Cardiac fibroblast (primary cell): ENCODE measurements at places on chromosomes 7 and 10.

DNA sequence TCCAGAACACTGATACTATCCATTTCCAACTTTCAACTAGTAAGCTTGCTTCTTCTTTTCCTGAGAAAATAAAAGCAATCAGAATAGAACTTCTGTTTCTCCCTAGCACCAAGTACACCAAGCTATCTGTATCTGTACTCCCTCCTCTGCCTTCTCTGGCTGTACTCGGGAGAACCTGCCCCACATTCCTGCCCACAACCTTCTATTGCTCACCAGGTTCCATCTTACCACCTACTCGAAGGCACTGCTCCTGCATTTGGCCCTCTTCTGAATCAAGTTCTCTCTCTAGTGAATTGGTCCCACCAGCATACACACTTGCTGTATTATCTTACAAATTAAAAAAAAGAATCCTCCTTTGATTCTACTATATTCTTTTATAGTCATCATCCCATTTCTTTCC lies 169.6 kb upstream of the PTN start:
- DNase-seq = no peak

GRCh38 chr10:47374611-47375536 lies 9.2 kb downstream of the ZNF488 start:
- peak; percentile 55 for DNase-seq

GRCh38 chr7:34354899-34355298 lies 303.1 kb upstream of the NPSR1 start:
- DNase-seq = peak; percentile 21

DNA sequence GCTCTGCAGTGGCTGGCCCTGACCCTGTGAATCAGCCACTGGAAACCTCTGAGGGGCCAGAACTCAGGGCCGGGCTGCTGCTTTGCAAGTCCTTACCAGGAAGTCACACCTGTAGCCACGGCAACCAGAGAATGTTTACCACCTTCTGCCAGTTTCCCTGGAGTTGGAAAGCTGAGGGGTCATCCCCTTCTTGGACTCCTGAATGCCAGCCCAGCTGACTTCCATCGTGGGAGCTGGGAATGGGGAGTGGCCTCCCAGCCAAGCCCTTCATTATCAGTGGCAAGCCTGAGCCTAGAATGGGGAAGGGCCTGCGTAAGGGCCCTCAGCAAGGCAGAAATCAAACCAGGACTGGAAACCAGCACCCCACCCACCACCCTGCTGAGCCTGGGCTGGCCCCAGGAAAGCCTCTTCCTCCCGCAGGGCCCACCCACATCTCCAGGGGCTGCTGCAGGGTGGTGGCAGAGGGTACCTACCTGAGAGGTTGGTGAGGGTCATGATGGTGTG lies 6.5 kb upstream of the CRHR2 start:
- peak; percentile 39 for DNase-seq

- no peak for DNase-seq
Observed at GRCh38 chr10:66368146-66368545, 557.7 kb upstream of the LRRTM3 start.

- DNase-seq = peak; percentile 63
Observed at GRCh38 chr7:123770378-123770777, 21.6 kb upstream of the WASL start.

DNA sequence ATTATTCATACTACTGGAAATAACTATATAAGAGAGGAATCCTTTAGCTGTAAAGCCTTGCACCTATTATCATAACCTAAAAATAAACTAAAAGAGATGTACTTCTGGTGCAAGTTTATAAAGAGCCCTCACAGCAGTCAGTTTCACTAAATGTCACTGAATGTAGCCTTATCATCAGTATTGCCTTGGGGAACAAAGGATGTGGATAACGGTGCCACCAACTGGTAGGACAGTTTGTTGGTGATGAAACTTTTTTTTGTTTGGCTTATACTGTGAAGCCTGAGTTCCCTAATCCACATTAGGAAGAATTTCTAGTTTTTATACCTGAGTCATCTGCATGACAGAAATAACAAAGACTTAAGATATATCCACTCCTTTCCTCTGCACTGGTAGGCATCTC lies 117.9 kb upstream of the COL1A2 start:
- peak; percentile 67 for DNase-seq

DNA sequence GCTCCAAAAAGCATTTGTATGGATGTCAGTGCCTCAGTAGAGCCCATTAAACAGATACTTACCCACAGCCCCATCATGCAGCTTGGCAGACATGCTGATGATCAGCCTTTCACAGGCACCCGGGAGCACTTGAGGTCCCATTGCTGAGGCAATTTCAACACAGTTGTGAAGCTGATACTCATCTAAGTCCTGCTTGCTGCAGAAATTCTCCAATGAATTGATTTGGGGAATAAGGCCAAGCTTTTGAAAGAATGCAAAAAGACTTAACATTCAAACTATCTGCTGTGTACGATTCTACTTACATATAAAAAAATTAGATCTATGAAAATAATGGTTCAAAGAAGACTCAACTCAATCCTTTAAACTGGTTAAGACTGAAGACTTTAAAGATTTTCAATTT lies 60.5 kb downstream of the LAMB4 start:
- no peak for DNase-seq

- no peak for DNase-seq
Observed at GRCh38 chr10:20984662-20985061, 87.6 kb upstream of the NEBL start.

DNA sequence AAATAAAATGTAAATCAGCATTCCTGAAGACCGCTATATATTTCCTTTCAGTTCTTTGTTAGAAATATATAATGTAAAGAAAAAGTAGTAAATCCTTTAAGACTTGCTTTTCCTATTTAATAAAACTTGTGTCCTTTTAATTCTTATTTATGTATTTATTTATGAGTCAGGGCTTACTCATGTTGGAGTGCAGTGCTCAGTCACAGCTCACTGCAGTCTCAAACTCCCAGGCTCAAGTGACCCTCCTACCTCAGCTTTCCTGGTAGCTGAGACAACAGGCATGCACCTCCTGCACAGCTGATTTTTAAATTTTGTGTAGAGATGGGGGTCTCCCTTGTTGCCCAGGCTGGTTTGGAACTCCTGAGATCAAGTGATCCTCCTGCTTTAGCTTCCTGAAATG lies 724.5 kb downstream of the ANKRD7 start:
- DNase-seq = peak; percentile 12

- DNase-seq = no peak
Observed at GRCh38 chr7:139115104-139115503, 5.6 kb upstream of the ZC3HAV1 start.

GRCh38 chr7:19369806-19370205 lies 224.6 kb upstream of the FERD3L start:
- no peak for DNase-seq

DNA sequence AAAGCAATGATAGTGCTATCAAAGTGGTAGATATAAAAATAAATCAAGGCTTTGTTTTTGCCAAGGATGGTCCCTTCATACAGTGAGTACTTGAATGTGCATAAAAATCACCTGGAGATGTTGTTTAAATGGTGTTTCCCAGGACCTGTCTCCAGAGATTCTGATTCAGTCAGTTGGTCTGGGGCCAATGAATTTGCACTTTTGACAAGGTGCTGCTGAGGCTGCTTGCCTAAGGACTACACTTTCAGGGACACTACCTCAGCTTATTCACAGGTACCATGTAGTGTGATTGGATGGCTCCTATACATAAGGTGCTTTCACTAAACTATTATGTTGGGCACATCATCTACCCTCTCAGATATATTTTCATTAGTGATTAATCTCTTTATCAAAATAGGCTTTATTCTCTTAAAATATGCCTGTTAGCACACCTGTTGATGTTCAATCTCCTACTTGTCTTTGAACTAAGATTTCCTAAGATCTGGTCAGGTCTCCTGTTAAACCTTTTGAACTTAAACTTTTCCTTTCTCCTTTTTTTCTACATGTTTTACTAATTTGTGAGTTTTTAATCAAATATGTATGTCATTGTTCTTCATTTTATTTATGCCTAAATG lies 24.3 kb downstream of the CAPZA2 start:
- no peak for DNase-seq

DNA sequence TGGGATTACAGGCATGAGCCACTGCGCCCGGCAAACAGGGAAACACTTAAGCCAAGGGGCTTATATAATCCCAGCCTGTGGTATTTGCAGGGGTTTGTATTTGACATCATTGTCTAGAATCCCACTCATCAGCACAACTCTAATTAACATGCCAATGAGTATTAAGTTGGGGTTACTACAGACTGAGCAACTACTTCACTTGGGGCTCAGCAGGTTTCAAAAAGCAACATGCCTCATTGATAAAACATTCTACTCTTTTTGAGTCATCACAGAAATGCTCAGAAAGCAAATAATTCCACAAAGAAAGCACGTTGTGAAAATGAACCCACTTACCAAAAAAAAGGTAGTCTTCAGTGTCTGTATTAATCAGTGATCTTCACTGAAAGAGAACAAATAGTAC lies 236.9 kb upstream of the CELF2 start:
- DNase-seq = no peak

- DNase-seq = peak; percentile 6
Observed at GRCh38 chr7:132666071-132666773, 90.0 kb upstream of the PLXNA4 start.

GRCh38 chr7:25031007-25031406 lies 51.0 kb upstream of the OSBPL3 start:
- no peak for DNase-seq

- DNase-seq = no peak
Observed at GRCh38 chr10:70477661-70478162, 855 bp upstream of the PALD1 start.

DNA sequence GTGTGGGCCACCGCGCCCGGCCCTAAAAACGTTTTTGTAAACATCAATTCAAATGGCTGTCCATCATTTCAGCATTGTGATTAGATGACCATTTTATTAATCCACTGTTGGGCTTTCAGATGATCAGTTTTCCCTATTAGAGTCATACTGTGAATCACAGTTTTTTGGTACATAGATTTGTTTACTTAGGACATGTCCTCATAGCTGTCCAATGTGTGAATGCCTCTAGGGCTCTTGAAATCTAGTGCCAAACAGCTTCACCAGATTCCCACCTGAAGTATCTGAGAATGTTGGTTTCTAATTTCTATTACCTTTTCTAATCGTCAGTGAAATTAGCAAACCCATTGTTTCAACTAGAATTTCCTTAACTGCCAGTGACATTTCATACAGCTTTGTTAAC lies 66.8 kb downstream of the UPF2 start:
- peak; percentile 5 for DNase-seq

GRCh38 chr7:153858355-153858754 lies 193.8 kb upstream of the DPP6 start:
- no peak for DNase-seq

DNA sequence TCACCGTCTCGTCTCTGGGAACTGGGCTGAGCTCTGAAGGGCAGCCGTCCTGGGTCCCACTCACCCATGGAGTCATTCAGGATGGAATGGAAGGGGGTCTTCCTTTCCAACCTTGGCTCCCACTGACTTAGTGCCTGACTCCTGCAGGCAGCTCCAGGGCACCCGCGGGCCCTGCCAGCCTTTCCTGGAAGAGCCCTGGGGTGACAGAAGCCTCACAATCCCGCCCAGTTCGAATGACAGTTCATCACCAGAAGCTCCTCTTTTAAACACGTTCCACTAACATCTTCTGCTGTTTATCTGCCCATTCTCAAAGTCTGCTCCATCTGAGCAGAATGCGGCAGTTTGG lies 110.6 kb downstream of the TNS3 start:
- DNase-seq = no peak

GRCh38 chr7:111883241-111883640 lies 320.9 kb upstream of the IMMP2L start:
- no peak for DNase-seq

- DNase-seq = peak; percentile 38
Observed at GRCh38 chr7:11373546-11374142, 400.0 kb downstream of the PHF14 start.

DNA sequence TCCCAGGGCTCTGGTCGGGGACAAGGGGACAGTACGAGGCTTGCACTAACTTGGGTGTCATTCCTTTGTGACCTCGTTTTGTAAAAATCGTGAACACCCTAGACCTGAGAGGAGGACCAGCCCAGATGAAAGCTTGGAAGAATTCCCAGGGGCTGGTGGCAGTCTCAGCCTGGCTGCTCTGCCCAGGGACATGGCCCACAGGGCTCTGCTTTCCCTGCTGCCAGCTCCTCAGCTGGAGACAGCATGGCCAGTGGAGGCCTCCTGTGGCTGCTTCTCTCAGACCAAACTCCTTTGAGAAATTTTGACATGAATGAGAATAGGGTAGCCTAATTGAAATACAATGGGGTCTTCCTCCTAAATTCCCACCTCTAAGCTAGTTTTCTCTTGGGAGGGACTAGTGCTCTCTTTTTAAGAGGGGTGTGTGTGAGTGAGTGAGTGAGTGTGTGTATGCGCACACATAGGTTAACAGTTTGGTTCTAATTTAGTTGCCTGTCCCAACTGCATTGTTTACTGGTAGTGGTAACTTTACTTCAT lies 140.3 kb upstream of the EFCAB10 start:
- DNase-seq = no peak

- no peak for DNase-seq
Observed at GRCh38 chr10:81157681-81158080, 620.0 kb downstream of the SH2D4B start.

GRCh38 chr10:128013626-128014025 lies 106.7 kb downstream of the PTPRE start:
- DNase-seq = no peak

DNA sequence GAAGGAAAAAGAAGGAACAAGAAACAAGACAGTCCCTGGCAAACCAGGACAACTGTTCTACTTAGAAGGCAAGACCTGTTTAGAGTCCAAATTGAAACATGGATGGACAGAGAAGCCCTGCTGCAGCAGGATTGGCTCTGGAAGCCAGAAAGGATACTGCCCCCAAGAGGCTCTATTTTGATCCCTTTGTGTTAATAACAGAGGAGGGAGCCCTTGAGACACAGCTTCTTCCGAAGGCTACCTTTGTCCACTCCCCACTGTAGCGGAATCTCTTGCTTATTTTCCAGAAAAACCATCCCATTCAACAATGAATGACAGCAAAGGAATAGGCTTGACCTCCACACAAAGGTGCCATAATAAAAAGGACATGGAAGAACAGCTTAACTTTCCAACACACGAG lies 120.3 kb upstream of the FOXK1 start:
- DNase-seq = no peak

- no peak for DNase-seq
Observed at GRCh38 chr10:89263531-89263930, 12.0 kb upstream of the LIPA start.

DNA sequence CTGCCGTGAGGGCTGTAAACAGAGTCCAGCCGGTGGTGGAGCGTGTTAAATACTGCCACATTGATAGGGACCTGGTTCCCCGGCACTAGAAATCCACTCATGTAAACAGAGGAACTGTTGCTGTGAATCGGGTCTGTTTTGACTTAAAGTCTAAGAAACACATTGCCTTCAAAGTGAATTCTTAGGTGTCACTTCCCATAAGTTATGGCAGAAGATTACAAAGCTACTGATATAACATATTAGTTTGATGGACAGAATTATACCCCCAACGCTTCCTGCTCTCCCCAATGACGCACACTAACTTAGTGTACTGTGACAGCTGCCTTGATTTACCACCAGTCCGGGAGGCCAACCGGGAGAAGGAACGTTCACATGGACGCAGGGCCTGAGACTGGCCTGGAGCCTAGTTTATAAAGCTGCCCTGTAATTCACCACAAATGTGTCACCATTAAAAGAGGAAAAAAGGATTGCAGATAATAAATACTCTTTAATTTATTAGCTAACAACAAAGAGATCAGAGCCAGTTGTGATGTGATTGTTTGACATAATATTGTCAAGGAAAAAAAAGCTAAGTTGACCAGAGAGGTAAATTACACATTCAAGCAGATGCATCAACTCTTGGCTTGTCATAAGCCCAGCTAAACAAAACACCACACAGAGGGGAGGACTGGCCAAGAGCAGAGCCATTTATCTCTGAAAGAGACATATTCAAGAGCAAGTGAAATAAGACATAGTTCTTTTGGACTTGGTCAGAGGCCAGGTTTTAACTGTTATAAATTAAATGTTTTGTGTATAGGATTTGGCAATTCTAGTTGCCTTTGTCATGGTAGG lies 820.6 kb downstream of the LRMDA start:
- peak; percentile 84 for DNase-seq
